ENCODE measurements at places on chromosomes 6 and 20.

DNA sequence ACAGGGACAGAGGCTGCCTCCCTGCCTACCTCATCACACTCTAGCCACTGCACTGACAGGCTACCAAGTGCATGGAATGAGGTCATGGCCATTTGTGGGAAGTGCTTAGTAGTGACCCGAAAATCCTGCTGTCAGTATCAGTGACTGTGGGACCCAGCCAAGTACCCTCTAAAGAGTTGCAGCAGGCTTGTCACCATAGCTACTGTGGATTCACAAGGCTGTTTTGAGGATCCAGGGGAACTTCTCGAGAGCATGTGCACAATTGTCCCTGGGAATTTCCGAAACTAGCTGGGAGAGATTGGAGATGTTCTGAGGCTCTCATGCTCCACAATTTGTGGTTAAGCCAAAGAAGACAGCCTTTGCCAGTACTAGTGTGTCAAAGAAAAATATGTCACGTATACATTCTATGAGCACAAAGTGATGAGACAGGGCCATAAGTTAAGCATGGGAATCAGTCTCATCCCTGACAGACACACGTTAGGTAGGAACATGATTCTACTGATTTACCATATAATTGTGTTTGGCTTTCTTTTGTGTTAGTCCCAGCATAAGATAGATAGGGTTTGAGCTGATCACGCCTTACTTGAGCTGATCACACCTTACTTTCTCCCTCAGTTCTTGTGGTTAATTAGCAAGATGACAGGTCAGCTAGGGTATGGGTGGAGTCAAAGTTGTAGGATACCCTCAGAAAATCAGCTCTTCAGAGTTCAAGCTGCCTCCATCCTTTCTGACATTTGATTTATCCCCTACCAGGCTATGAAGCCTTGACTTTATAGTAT is 42.6 kb upstream of the TMEM170B start:
- no peak for DNase-seq

DNA sequence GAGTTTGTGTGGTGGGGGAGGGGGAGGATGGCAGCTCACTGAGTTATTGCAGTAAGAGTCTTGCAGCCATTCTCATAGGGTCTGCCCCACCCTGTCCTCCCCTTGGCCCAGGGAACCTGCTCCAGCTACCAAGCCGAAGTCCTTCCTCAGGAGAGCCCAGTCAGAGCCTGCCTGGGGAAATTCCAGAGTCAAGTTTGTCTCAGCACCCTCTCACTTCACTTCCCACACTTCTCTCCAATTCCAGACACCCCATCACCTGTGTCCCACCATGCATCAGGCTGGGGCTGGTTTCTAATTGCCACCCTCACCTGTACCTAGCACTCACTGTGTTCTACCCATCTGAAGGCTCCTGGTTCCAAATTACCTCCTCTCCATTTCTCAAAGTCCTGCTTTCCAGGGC is 10.3 kb upstream of the SLC22A16 start:
- DNase-seq, result no peak

- DNase-seq, result no peak
Observed at GRCh38 chr6:169038691-169039090, 215.0 kb downstream of the THBS2 start.

DNA sequence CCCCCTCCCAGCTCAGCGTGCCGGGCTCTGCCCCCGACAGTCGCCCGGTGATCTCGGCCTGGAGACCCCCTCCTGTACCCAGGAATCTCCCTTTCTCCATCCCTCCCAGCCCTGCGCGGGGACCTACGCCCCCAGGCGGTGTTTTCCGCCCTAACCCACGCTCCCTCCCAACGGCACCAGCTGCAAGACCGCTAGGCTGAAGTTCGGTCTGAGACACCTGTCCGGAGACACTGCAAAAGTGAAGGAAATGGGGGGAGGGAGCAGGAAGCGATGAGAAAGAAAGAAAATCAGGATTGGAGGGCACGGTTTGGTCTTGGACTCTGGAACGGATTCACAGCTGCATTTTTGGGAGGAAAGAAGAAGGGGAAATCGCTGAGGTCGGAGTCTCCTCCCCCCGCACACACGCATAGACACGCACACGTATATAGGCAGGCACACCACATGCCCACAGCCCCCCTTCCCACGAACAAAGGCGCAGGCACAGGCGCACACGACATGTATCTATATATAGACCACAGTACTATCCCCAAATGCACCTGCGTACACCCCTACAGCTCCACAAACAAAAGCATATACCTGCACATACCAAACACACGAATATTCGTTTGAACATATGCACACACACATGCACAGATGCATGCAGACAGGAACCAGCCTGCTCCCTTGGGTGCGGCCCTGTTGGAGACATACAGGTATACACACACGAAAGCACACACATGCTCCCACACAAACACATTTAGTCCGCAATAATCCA is 1.0 kb downstream of the SLC32A1 start:
- DNase-seq, result no peak

DNA sequence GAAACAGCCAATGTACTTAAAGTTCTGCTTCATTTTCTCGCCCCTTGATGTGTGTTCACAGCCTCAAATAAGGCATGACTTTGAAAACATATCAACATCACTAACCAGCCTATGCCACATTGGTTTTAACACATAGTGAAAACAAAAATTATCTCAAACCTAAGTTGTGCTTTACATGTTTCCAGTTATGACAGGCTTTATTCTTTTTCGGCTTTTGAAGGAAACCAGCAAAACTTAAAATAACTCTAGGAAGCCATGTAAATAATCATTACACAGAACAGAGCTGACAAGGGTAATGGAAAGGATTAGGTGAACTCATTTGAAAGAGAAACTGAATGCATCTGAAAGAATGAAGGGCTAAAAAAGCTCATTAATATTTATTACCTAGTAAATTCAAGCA is 42.1 kb downstream of the BMP5 start:
- DNase-seq, result peak; percentile 8

- DNase-seq, result no peak
Observed at GRCh38 chr6:116467514-116467913, 6.3 kb downstream of the CALHM6 start.

- DNase-seq, result no peak
Observed at GRCh38 chr20:47257256-47257655, 99.2 kb downstream of the ZMYND8 start.

DNA sequence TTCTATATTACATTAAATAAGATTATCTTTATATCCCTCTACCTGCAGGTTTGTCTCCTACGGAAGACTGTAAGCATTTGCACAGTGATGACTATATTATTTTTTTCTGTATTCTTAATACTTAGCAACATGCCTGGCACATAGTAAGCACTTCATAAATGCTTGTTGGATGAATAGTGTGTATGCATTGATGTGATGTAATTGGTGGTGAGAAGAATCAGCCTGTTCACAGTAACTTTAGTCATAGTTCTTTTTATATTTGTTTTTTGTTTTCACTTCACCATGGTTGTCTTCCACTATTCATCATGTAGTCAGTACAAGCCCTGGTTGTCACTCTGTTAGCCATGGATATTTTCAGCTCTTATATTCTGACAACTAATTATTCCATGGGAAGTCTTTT is 184.0 kb upstream of the FLRT3 start:
- DNase-seq, result no peak

GRCh38 chr20:40963505-40963845 is 65.1 kb upstream of the TOP1 start:
- no peak for DNase-seq

- DNase-seq, result no peak
Observed at GRCh38 chr20:11473983-11474382, 443.7 kb upstream of the BTBD3 start.

GRCh38 chr20:14829906-14830305 is 492.5 kb upstream of the FLRT3 start:
- no peak for DNase-seq

DNA sequence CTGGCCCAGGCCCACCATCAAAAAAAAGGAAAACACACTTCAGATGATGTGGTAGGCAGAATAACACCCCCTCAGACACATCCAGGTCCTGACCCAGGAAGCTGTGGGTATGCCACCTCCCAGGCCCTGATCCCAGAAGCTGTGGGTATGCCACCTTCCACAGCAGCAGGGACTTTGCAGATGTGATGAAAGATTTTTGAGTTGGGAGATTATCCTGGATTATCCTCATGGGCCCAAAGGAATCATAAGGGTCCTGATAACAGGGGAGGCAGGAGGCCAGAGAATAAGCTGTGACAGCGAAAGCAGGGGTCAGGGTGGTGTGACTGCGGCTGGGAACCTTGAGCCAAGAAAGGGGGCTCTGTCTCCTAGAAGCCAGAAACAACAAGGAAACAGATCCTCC is 55.0 kb downstream of the BMP7 start:
- no peak for DNase-seq

GRCh38 chr20:24958506-24959385 is 9.7 kb downstream of the CST7 start:
- DNase-seq, result no peak

DNA sequence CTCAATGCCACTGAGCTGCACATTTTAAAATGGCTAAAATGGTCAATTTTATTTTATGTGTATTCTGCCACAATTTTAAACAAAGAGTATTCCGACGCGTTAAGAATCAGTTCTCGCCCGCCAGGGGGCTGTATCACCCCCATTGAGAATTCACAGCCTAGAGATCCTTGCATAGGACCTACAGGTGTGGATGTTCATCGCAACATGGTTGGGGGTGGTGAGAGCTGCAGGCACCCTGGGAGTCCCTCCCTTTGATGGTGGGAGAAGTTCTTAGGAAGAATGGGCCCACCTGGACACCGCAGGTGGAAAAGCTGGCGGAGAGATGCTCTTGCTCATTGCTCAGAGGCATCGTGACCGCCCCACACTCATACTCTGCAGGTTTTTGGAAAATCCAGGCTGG is 63.5 kb downstream of the SLC2A10 start:
- DNase-seq, result no peak

DNA sequence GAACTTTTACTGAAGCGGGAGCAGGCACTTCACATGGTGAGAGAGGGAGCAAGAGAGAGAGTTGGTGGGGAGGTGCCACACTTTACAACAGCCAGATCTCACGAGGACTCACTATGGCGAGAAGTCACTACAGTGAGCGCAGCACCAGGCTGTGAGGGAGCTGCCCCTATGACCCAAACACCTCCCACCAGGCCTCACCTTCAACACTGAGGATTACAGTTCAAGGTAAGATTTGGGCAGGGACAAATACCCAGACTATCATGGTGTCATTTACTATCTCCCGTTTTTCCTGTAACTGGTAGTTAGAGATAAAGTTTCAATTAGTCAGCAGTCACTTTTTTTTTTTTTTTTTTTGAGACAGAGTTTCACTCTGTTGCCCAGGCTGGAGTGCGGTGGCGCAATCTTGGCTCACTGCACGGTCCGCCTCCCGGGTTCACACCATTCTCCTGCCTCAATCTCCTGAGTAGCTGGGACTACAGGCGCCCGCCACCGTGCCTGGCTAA is 7.8 kb downstream of the RBCK1 start:
- no peak for DNase-seq

GRCh38 chr20:41506192-41506915 is 111.8 kb downstream of the CHD6 start:
- no peak for DNase-seq
